Testis (tissue), 5 donors: ENCODE measurements at places on chromosomes 5 and 9. TPM values are rescaled to one million over a fixed set of nuclear protein-coding genes. Genes with fewer than 3 reads are reported as not detected.
A peak's percentile ranks its signal among the peaks of the same experiment; 100 is the strongest.

DNA sequence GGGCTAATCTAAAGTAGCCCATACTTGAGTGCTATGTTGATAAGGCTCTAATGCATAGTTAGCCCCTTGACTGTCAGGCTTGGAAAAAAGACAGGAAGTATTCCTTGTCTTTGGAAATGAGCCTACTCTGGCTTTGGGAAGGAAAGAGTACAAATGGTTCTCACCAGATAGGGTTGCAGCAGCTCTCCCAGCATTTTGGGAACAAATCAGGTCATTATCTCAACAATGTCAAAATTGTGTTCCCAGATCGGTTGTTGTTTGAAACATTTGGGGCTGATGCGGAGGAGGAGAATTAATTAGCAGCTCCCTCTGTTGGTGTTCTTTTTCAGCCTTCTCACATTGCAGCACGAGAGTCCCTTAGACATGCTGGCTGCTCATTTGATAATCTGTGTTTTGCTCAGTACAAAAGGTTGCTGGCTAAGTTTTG is 294.7 kb upstream of the DMRT1 start:
- DNase-seq = peak; percentile 77

The PCA3 gene
- 0.39 TPM for total RNA-seq

The AHRR gene
- 36.9 TPM for total RNA-seq

DNA sequence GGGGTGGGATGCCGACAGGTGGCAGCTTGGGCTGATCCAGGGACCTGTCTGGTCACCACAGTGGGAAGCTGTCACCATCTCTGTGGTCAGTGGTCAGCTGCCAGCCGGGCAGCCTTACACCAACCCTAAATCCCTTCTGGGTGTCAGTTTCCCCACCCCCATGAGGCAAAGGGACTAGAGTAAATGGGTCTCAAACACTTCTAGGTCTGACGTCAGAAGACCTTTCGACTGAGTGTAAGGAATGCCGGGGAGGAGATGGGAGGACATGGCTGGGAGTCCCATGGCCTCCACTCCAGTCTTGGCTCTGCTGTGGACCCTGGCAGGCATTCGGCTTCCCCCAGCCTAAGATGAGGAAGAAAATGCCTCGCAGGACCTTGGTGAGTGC is 40.3 kb upstream of the SLC25A51 start:
- no peak for DNase-seq

The PROB1 gene
- 2.7 TPM for total RNA-seq

DNA sequence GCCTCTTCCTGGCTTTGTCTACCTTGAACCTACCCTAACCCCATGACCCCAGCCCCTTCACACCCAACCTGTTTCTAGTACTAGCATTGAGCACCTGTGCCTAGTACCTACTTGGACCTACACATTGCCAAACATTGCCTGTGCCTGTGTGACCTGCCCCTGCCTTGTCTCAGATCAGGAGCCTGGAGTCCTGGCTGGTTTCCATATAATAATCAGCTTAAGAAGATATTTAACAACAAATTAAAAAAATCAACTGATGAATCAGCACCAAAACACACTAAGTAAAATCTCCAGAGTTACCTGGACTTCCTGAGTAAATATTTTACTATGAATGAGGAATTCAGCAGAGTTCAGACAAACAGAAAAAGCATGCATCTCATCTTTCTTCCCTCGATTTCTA is 17.7 kb downstream of the LPAR1 start:
- DNase-seq = no peak

DNA sequence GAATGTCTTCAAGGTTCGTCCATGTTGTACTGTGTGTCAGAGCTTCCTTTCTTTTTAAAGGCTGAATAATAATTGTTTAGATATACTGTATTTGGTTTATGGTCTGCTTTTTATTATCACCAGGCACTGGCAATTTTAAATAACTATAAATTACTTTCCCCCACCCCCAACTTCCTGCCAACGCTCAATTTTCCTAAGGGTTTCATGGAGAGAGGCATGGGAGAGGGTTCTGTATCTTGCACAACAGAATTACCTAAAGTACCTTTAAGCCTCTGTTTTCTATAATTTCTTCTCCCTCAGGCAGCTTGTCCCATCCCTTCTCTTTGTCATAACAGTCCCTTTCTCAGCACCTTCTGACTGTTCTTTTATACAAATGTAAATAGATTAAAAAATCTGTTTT is 10.4 kb downstream of the PSAT1 start:
- DNase-seq = no peak

- DNase-seq = no peak
These were observed 52.1 kb downstream of the IL31RA start for GRCh38 chr5:55903121-55903701.
